Dermis blood vessel endothelial cell (primary cell): ENCODE measurements at places on chromosomes 16 and 17. TPM values are rescaled to one million over a fixed set of nuclear protein-coding genes. Genes with fewer than 3 reads are reported as not detected.

Gene MYH11
- total RNA-seq, result 0.05 TPM in 1 of 2 replicates, not detected in the other

Gene KCNH6
- 0.05 TPM in 1 of 2 replicates, not detected in the other for total RNA-seq

Gene SLC13A2
- not detected in 2 replicates for total RNA-seq

Gene TBC1D28
- total RNA-seq, result not detected in 2 replicates

Gene MSL1
- total RNA-seq, result 50.2 and 54.1 TPM in 2 replicates

Gene ZG16
- total RNA-seq, result not detected in 2 replicates

Gene RAP1GAP2
- total RNA-seq, result 3.8 and 4.1 TPM in 2 replicates

Gene P2RX1
- not detected in 2 replicates for total RNA-seq

Gene BFAR
- total RNA-seq, result 114 and 117 TPM in 2 replicates

Gene DNAH9
- total RNA-seq, result not detected in 2 replicates

Gene ITGA2B
- 0.19 and 1.0 TPM in 2 replicates for total RNA-seq

Gene SMTNL2
- total RNA-seq, result under 0.01 TPM in 1 of 2 replicates, not detected in the other
